ENCODE measurements at places on chromosomes 4 and X.

- no peak for DNase-seq
Observed at GRCh38 chrX:57211906-57212305, 74.6 kb upstream of the FAAH2 start.

DNA sequence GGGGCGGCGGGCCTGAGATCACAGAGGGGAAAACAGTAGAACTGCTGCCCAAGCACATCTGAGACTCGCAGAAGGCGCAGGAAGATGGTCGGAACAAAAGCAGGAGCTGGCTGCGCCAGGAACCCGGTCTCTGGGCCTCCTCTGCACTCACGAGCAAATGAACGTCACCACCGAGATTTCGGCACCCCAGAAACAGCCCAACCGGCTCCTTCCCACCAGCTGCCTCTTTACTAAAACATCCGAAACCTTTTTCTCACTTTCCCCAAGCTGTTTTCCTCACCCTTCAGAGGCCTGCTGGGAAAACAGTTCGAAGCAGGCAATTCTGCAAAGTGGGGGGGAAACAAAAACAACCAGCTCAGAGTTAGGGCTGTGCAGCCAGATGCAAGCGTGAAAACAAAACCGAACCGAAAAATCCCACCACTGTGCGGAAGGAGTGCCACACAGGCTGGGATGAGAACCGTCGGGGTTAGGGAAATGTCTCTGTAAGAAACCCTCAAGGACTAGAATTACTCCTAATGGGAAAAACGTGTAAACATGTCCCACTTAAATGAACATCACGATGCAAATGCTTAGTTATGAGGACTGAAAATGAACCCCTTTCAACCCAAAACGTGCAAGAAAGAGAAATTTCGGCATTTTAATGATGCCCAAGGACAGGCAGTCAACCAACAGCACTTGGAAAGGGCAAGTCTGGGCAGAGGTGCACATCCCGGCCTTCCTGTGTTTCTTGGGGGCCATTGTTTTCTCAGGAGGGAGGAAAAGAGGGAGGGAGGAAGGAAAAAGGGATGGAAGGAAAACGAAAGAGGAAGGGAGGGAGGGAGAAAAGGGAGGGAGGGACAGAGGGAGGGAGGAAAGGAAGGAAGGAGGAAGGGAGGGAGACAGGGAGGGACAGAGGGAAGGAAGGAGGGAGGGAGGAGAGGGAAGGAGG is 15.8 kb downstream of the DHRSX start:
- no peak for DNase-seq

DNA sequence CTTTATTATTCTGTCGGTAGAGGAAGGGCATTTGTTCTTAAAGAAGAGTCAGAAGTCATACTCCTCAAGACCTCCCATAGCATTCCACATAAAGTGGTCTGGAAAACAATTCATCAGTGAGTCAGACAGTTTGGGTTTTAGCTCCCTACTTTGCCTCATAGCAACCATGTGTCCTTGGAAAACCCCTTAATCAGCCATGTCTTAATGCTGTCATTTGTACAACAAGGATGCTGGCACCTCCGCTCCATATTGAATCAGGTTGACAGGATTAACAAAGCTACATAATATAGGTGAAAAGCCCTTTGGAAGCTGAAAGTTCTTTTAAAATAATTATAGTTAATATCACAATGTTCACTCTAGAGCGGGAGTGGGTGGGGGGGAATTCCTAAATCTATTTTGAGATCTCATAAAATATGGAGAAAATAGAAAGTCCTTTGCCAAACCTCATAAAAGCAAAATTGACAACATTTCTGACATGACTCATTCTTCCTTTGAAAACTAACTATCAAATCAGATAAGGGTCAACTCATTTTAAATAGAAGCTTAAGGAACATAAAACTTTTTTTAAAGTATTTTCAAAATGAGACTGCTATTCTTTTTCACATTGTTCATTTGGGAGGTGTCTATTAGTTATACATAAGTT is 37.3 kb upstream of the GUCY1A1 start:
- peak; percentile 9 for DNase-seq

- peak; percentile 93 for DNase-seq
Observed at GRCh38 chr4:94455081-94455480, 3.3 kb downstream of the PDLIM5 start.

- no peak for DNase-seq
Observed at GRCh38 chrX:129760155-129760554, 19.6 kb upstream of the SASH3 start.

DNA sequence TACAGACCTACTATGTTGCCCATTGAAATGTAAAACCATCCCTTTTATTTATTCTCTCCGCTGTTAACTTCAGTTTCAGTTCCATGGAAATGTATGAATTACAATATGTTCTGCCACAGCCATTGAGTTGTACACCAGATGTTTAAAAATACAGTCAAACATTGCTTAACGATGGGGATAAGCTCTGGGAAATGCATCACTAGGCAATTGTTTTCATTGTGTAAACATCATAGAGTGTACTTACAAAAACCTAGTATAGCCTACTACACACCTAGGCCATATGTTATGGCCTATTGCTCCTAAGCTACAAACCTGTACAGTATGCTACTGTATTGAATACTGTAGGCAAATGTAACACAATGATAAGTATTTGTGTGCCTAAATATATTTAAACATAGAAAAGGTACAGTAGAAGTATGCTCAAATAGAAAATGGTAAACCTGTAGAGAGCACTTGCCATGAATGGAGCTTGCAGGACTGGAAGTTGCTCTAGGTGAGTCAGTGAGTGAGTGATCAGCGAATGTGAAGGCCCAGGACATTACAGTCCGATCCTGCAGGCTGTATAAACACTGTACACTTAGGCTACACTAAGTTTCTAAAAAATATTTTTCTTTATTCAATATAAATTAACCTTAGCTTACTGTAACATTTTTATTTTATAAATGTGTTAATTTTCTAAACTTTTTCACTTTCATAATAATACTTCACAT is 2.7 kb upstream of the PF4V1 start:
- no peak for DNase-seq

GRCh38 chr4:138189206-138189605 is 52.9 kb downstream of the SLC7A11 start:
- no peak for DNase-seq

DNA sequence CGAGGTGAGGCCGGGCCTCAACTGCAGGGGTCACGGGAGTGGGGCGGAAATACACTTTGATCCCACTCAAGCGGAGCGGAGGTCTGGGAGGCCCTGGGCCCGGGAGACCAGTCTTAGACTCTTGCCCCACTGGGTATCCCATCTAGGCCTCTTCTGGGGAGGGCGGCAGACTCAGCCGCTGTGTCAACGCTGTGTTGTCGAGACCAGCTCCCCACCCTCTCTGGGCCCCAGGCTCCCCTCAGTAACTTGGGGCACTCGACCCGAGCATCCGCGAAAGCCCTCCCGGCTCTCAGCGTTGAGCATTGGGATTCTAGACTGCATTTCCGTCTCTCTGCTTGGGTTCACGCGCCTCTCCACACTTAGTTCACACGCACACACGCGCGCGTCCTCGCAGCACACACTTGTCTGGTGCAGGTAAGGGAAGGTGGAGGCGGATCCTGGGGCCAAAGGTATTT is 1.7 kb downstream of the NKX3-2 start:
- DNase-seq, result no peak

DNA sequence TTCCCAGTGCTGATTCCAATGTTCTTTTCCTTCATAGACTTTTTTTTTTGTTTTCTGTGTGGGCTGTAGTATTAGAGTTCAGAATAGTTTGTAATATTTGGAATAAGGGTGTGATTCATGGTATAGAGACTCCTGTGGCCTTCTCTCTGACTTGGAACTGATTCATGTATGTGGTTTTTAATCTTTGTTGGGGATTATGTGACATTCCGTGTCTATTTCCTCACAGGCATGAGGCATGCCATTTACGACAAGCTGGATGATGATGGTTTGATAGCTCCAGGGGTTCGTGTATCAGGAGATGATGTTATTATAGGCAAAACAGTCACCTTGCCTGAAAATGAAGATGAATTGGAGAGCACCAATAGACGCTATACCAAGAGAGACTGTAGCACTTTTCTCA is 44.4 kb downstream of the POLR2B start:
- DNase-seq, result no peak

- DNase-seq, result no peak
Observed at GRCh38 chr4:2963966-2964471, 648 bp downstream of the GRK4 start.

- DNase-seq, result no peak
Observed at GRCh38 chrX:24759786-24760185, 66.1 kb downstream of the POLA1 start.

DNA sequence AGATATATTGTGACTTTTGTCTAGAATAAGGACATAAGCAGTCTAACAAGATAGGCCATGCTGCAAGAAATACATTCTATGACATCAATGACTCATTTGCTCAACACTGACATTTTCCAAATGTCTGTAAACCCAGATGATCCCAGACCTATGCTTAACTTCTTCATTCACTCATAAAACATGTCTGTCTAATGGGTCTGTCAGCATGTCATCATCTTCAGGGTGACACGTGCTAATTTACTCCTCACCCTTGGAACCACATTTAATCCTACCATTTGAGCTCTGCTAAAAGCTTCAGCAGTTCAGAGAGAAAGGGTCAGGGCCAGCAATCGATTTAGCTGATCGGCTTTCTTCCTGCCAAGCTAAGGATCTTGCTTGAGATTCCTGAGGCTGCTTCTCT is 109.4 kb upstream of the MAP3K15 start:
- DNase-seq, result no peak

GRCh38 chrX:23930894-23931604 is 23.2 kb downstream of the CXorf58 start:
- DNase-seq, result peak; percentile 39

DNA sequence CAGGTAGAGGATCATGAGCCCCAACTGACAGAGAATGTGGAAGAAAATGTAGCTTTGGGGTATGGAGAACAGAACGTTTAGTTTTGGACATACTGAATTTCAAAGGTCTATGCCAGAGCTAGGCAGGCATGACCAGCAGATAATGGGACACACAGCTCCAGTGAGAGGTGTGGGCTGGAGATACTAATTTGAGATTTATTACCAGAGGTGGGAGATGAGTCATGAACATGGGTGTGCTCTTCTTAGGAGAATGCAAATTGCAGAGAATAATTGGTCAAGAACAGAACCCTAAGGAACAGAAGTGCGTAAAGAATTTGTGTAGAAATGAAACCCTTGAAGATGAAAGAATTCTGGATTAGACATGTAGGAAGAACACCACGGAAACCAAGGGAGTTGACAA is 125.2 kb downstream of the PACRGL start:
- no peak for DNase-seq

- DNase-seq, result no peak
Observed at GRCh38 chrX:85998954-85999353, 48.4 kb downstream of the CHM start.

- no peak for DNase-seq
Observed at GRCh38 chr4:25755911-25756310, 100.3 kb downstream of the SLC34A2 start.

DNA sequence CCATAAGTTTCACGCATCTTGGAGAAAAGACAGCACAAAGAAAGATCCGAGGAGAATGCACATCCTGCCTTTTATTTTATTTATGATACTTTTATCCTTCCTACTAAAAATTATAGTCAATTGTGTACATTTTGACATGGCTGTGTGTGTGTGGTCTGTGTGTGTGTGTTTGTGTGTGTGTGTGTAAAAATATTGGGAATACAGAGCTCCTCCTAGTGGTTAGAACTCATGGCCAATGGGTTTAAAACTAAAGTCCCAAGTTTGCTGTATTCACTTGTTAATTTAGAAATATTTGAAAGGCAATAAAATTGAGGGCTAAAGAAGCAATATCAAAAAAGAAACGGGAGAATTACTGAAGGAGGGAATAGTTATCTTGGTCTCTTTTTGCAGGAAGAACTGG is 47.5 kb downstream of the NKX6-1 start:
- no peak for DNase-seq

DNA sequence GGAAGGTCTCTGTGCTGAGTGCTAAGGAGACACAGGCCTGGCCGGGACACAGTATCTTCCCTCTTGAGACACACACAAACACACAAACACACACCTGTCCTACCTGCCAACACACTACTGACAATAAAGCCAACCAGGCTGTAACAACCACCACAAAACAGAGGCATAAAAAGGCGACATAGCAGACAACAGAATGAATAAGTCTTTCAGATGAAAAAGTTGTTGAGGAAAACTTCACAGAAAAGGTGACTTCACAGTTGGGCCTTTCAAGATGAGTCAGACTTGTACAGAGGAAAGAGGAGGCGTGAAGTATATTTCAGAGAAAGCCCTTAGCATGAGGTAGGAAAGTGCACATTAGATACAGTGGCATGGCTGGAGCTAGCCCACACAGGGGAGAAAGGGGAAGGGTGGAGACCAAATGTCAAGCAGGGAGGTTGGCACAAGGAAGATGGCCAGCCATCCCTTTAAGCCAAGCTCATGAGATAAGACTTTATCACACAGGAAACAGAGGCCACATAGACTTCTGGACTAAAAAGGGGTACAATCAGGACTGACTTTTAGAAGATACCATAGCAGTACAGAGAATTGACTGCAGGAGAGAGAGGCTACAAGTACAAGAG is 54.0 kb downstream of the SLC9A7 start:
- no peak for DNase-seq

DNA sequence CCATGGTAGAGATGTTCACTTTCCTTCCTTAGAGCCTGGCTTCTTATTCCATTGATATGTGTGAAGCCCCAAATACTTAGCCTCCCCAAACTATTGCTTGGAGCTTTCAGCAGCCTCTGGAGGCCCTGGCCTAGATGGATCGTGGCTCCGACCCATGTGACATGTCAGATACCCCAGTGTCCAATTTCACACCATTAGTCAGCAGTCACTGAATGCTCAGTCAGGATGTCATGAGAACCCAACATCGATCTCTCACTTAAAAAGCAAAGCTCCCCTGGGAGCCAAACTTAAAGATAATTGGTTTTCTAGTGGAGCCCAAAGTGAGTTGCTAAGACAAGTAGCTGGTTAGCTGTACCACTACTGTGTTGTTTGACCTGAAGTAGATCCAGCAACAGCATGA is 41.6 kb upstream of the IGSF1 start:
- DNase-seq, result no peak

- no peak for DNase-seq
Observed at GRCh38 chrX:13938829-13939530, 90.7 kb downstream of the GEMIN8 start.

- no peak for DNase-seq
Observed at GRCh38 chr4:73440653-73441052, 4.6 kb downstream of the AFP start.

DNA sequence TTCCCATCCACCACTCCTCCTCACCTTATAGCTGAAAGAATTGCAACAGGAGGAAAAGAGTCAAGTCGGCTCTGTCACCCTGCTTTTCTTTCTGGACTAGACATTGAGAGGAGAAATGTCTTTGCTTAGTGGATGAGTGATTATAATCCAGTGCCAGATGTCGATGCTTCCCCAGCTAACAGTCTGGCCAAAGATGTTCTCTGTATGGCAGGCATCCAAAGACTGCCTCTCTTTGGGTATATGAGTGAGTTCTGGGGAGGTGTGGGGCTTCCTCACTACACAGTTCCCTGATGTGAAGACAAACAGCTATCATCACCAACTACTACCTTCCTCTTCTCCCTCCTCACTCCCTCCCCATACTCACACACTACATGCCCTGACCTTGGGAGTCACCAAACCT is 90.9 kb downstream of the COMMD8 start:
- DNase-seq, result no peak

- no peak for DNase-seq
Observed at GRCh38 chrX:41014776-41015360, 70.4 kb upstream of the USP9X start.
